ENCODE measurements at places on chromosomes 5 and 9. TPM values are rescaled to one million over a fixed set of nuclear protein-coding genes. Genes with fewer than 3 reads are reported as not detected.

The SMIM33 gene
- not detected for total RNA-seq

DNA sequence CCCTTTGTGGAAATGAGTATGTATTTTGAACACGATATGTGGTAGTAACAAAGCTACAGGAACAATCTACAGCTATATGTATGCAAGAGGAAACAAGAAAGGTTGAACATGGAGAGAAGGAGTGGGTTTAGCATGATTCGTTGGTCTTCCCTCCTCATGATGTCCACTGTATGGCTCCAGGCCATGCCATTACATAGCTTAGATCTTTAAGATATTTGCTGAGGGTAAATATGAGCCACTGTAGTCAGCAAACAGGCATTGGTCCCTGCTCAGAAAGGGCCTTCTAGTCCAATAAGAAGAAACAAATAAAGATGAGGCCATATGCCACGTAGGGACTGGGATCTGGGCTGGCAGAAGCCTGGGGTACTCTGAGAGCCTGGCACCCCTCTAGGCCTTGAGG is 543.2 kb upstream of the SGCD start:
- DNase-seq = no peak

The LURAP1L gene
- 2.7 TPM for total RNA-seq

DNA sequence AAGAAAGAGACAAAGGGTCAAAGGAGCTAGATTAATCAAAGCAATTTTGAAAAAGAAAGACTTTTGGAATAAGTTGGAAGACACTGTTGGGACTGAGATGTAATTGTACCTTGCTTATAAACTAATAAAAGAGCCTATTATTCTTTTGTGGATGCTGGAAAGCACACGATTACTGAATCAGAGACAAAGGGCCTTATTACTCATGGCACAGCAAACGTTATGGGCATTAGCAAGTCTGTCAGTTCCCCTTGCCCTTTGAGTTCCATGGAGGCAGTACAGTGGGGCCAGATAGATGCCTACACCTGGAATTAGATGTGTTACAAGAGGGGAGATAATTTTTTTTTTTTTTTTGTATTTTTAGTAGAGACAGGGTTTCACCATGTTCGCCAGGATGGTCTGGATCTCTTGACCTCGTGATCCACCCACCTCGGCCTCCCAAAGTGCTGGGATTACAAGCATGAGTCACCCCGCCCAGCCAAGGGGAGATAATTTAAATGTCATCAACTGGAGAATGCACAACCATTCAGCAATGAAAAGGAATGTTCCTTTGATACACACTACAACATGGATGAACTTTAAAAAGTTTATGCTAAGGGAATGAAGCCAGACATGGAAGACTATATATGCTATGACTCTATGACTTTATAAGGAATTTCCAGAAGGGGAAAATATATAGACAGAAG is 128.9 kb downstream of the STARD4 start:
- DNase-seq = no peak

- no peak for DNase-seq
Observed at GRCh38 chr9:117809751-117810150, 105.5 kb downstream of the TLR4 start.

DNA sequence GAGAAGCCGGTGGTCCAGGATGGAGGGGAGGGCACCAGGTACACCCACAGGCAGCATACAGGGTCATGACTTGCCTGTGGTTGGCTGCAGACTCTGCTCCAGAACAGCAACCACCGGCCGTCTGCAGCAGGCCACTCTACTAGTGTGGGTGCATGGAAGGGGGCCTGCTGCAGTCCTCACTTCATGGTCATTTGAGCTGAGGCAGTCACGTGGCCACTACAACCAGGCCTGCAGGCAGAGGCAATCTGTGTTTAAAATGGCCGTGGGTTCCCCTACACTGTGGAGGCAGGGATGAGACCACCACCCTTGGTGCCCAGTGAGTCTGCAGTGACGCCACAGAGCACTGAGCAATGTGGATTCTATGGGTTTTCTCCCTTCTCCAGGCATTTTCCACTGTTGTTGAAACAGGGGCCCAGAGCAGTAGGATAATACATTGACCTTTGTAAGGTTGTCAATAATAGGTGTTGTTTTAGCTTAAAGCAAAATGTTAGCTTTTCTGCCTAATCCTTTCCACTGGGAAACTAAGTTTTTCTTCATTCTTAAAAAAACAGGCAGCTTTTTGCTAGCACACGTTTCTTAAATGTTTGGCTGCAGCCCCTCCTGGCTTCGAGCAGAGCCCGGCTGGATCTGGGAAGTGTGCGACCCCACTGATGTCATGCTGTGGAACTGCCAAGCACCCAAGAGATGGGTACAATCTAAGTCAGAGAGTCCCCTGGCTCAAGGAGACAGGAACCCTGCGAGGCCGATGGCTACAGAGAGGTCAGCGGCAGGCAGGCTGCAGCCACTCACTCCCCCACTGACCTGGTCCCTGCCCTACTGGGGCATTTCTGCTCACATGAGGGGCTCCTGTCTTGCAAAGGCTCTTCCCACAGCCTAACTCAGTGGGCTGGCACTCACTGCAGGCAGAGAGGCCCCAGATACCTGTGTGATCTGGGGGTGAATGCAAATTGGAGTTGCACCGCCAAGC is 21.2 kb downstream of the GADD45G start:
- DNase-seq = no peak

The GEMIN5 gene
- total RNA-seq = 11.5 TPM

GRCh38 chr5:132688536-132689339 is 14.9 kb downstream of the IL4 start:
- DNase-seq = no peak

The IL13 gene
- not detected for total RNA-seq

DNA sequence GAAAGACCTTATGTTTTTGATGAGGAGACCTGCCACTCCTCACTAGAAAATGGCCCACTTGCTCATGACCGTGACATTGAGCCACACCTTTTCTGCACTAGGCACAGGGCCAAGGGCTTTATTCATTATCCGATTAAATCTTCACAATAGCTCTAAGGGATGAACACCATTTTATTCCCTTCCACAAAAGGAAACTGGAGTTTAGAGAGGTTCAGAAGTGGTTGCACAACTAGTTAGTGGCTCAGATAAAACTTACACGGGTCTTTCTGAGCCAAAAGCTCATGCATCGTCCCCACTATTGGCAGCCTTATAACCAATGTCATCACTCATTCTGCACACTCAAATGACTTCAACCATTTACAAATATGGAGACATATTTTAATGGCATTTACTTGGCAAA is 39.4 kb downstream of the SUSD1 start:
- DNase-seq = no peak

DNA sequence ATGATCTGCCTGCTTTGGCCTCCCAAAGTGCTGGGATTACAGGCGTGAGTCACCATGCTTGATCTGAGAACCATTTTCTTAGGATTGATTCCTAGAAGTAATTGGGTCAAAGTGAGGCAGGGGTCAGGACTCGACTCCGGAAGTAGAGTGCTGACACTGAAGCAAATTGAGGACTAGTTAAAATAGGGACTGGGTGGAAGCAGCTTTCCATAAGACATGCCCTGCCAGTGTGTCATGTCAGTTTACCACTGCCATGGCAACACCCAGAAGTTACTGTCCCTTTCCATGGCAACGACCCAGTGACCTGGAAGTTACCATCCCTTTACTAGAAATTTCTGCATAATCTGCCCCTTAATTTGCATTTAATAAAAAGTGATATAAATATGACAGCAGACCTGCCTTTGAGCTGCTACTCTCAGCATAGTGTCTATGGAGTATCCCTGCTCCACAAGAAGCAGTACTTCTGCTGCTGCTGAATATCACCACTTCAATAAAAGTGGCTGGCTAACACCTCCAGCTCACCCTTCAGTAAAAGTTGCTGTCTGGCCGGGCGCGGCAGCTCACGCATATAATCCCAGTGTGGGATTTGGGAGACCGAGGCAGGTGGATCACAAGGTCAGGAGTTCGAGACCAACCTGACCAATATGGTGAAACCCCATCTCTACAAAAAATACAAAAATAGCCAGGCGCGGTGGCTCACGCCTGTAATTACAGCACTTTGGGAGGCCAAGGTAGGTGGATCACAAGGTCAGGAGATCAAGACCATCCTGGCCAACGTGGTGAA is 47.8 kb upstream of the JADE2 start:
- DNase-seq = no peak

DNA sequence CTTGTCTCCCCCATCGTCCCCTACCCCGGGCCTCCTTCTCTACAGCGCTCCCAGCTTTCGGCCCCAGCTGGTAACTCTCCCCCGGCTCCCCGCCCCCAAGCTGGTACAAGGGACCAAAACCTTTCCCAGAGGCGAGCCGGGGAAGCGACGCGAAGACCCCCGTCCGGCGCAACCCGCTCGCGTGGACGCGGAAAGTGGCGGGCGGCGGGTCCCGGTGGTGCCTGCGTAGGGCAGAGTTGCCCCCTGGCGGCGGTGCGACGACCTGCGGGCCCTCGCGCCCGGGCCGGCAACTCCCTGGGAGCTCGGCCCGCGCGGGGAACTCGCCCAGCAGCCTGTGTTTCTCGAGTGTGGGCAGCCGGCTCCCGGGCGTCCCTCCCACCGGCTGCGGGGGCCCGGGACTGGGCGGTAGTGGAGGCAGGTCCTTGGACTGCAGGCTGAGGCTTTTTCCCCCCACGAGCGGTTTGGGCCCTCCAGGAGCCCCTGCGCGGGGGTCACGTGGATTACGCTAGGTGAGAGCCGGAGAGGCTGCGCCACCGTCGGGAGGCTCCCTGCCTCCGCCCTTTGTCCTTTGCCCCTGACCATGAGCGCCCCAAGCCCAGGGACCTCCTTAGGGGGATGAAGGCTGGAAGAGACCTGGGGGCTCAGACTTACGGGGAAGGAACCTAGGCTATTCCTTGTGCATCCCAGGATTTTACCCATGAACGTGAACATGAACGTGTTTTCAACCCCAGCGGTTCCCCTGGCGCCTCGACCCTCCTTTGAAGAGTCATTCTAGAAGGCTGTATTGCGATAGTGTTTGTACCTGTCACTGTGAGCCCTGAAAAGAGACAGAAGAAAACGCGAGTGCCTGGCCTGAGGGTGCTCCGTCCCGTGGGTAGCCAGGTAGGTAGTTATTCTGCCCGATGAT is 2.9 kb upstream of the FOXD1 start:
- no peak for DNase-seq

DNA sequence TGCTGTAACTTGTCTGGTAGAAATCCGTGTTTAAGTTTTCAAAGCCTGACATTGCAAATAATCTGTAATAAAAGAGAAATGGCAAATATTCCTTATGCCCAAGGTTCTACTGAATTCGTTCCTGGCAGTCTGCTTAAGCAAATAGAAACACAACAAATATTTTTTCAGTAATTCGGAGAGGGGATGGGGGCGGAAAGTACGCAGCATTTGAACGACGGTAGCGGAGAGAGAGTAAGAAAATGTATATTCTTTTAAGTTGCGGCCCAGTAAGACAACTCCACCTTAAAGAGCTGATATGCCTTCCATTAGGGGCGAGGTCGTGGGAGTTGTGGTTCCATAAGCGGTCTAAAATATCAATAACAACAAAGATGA is 569 bp downstream of the YIPF5 start:
- DNase-seq = no peak

DNA sequence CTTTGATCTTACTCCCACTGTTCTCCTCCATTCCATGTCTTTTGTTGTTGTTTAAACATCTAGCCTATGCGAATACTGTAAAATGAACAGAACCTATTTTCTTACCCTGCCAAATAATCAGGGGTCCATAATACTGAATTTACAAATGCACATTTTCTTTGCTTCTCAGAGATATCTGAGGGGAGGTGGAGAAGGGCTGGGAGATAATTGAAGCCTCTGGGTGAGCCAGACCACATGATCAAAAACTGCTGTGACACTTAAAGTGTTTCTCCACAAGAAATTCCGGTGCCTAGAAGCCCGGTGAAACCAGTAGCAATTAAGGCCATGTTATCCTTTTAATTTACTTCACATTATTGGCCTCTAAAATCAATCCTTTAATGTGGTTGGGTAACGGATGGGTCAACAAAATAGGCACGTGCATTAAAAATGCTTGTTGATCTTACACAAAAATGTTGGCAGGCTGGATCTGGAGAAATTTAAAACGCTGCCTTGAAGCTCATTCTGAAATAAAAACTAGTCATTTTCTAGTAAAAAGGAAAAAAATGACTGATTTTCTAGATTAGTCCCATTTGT is 10.8 kb downstream of the SEMA6A start:
- DNase-seq = no peak

DNA sequence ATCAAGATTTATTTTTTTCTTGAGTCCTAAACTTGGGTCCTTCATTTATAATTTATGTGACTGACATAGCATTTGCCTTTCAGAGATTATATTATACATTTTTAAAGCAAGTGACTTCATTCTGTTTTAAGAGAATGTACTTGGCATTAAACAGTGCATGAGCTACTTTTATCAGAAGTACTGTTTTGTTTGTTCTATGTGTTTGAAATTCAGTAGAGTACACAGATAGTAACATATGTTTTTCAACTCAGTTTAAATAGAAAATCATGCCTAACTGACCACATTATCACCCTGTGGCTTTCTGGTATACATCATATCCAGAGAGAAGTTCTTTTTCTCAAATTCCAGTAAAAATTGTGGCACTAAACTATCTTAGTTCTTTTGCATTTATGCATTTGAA is 335.3 kb upstream of the CDH18 start:
- DNase-seq = no peak

DNA sequence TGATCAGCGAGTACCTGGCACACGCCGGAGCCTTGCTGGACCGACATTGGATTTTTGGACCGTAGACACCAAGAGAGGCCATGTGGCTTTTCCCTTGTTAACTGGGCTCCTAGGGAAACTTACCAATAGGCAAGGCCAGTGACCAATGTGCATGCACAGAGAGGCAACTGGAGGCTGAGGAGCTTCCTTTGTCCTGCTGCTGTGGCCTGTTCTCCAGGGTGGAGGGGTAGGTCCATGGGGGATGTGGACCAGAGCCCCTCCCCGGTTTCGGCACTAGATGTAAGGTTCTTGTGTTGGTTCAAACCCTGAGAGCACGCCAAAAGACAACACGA is 34.8 kb upstream of the ANXA2R start:
- no peak for DNase-seq

The ANKRD31 gene
- 0.08 TPM for total RNA-seq

GRCh38 chr5:72071906-72072305 is 35.4 kb upstream of the MAP1B start:
- no peak for DNase-seq

GRCh38 chr5:159257629-159258283 is 5.3 kb upstream of the UBLCP1 start:
- no peak for DNase-seq

The IL3 gene
- total RNA-seq = not detected

- DNase-seq = no peak
Observed at GRCh38 chr5:138603249-138603920, 28.2 kb upstream of the HSPA9 start.

- DNase-seq = no peak
Observed at GRCh38 chr9:129757045-129757444, 4.2 kb upstream of the PTGES start.

GRCh38 chr5:100827481-100827889 is 75.6 kb downstream of the ST8SIA4 start:
- DNase-seq = no peak

DNA sequence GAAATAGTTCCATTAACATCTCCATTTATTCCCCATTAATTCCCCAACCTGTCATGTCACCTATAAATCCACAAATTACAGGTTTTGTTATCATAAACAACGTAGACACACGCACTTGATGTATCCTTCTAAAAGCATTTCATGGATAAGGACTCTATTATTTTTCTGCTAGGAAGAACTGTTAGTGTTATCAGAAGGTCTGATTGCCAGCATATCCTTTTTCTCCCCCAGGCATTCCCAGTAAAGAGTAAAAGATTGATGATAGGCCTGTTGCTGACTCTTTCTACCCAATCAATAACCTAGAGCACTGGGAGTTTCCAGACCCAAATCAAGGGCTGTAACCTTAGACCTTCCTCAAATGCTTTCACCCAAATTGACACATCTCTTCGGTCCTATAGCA is 60.8 kb downstream of the RFK start:
- no peak for DNase-seq

The IRX1 gene
- 0.39 TPM for total RNA-seq

The ARID3C gene
- total RNA-seq = not detected

All from right atrium auricular region (tissue), 2 donors.